Osteoblast (primary cell): ENCODE measurements at places on chromosomes 3 and 15. TPM values are rescaled to one million over a fixed set of nuclear protein-coding genes. Genes with fewer than 3 reads are reported as not detected.
A peak's percentile ranks its signal among the peaks of the same experiment; 100 is the strongest.

- DNase-seq, result no peak
Measured at GRCh38 chr3:89690646-89691045, 583.2 kb downstream of the EPHA3 start.

DNA sequence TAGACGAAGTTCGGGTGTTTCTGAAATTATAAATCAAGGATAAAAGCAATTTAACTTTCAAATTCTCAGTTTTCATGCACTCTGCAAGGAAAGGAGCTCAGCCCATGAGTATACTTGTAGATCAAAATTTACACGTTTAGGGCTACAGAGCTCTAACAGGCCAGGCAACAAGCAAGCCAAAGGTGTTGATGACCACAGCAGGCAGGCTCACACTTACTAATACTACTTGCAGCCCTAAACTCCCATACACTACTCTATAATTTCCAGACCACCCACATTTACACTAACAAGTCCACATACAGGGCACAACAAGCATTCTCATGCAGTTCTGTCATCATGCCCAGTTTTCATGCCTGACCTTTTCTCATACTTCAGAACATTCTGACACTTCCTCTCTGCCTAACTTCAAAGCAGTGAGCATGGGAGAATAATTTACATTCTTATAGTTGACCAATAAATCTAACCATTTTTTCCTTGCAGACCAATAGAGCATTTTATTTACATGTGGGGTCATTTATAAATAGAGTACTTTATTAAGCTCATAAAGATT lies 124.7 kb upstream of the FRMD4B start:
- DNase-seq, result no peak

GRCh38 chr3:29668233-29668632 lies 387.4 kb downstream of the RBMS3 start:
- DNase-seq, result no peak

GRCh38 chr3:30932513-30933098 lies 38.1 kb upstream of the GADL1 start:
- no peak for DNase-seq

- DNase-seq, result peak; percentile 86
Measured at GRCh38 chr15:87477737-87478686, 778.5 kb downstream of the NTRK3 start.

DNA sequence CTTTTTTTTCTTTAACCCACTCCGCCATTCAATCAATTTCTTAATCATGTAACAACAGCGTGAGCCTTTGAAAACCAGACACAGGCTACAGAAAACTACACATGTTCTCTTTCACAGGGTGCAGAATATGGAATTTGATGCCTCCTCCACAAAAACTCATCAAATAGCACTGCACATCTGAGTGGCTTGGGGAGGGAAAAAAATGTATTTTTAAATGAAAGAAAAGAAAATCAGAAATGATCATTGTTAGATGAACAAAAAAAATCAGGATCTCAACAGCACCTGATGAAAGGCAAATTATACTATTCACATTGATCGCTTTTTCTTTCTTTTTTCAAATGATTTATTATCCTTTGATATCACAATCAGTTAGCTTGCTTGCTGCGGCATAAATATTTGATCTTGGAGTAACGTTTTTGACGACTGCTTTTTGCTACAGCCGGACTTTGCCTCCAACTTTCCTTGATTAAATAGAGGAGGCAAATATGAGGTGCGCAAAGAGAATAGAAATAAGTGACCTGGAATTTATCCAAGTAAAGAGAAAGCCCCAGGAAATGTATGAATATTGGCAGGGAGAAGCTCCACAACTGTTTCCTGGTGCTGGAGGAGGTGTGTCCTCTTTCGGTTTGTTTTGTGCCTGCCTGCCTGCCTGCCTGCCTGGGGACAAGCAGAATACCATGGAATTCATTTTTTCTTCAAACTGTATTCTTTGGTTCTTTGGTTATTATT lies 63.1 kb downstream of the EDEM1 start:
- no peak for DNase-seq

GRCh38 chr3:125128861-125129501 lies 73.2 kb upstream of the HEG1 start:
- peak; percentile 92 for DNase-seq

DNA sequence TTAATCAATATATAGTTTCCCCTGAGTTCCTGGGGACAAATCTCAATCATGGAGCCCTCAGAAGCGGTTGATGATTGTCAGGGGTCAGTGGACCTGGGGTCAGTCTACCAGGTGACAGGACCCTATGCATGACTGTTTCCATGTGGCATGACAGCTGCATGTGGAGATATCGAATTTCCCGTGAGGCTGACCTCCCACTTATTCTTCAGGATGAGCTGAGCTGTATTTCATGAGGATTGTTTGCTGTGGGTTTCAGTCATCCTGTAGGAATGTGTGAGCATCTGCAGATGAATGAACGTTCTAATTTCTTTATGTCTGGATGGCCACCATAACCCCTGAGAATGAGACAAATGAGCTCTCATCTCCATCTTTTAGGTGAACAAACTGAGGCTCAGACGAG lies 93.0 kb upstream of the HES1 start:
- DNase-seq, result no peak

- DNase-seq, result no peak
Measured at GRCh38 chr15:75112848-75113492, 88.7 kb upstream of the C15orf39 start.

NEO1 gene
- total RNA-seq, result 55.4 and 64.2 TPM in 2 replicates
